ENCODE measurements at places on chromosomes 1 and 21.

DNA sequence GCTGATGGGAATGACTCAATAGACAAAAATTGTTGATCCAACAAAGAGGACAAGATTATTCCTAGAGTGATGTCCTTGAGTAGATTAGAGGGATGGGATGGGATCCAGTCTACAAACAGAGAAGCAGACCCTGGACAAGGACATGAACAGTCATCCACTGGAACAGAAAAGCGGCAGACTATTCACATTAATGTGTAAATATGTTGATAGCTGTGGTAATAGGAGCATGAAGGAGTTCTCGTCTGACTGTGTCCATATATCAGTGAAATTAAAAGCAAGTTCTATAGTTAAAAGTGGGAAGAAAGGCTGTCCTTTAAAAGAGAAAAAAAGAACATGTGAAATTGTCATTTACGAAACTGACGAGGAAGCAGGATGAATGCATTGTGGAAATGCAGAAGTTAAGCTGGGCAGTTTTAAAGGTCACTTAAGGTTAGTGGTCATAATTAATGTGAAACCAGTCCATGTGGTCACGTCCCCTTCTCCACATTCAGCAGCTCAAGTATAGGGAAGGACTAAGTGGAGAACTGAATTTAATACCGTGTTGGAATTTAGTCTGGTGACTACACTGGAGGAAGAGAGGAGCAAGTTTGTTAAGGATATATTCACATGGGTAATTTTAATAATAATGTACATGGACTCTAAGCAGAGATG is 62.1 kb downstream of the PIK3R3 start:
- no peak for DNase-seq

- no peak for DNase-seq
Measured at GRCh38 chr1:114355240-114355639, 155.8 kb downstream of the TRIM33 start.

DNA sequence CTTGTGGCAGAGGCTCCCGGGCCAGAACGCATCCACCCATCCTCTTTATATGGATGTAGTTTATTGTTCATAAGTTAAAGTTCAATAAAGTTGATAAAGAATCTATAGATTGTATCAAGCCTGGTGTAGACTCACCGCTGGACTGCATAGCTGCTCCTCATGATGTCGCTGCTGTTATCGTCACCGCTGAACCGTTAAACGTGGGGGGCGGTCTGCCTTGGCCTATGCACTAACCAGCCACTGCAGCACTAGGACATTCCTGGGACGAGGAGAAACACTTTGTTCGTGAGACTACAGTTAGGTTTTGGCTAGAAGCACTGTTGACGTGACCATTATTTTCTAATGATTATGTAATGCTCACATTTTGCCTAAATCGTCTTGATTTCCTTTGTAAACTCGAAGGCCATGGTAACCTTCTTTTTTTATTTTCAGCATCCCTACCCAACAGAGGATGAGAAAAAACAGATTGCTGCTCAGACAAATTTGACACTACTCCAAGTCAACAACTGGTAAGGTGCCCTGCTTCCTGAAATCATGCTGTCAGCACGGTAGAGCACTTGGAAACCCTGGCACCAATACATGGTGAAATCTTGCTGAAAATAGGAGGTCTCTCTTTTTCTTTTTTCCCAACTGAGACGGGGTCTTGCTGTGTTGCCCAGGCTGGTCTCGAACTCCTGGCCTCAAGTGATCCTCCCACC is 50.2 kb downstream of the PKNOX1 start:
- no peak for DNase-seq

- DNase-seq, result no peak
Measured at GRCh38 chr1:40930174-40930964, 49.1 kb upstream of the CTPS1 start.

- no peak for DNase-seq
Measured at GRCh38 chr1:96749618-96750017, 28.0 kb downstream of the PTBP2 start.

DNA sequence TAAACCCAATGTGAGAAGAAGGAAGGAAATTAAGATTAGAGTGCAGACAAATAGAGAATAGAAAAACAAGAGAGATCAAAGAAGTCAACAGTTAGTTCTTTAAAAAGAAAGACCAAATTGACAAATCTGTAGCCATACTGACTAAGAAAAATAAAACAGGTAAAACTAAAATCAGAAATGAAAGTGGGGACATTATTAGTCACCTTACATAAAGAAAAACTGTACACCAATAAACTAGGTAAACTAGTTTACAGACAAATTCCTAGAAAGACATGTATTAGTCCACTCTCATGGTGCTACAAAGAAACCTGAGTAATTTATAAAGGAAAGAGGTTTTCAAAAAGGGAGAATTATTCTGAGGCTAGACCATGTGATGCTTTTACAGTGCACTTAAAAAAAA is 22.3 kb downstream of the BLZF1 start:
- no peak for DNase-seq

DNA sequence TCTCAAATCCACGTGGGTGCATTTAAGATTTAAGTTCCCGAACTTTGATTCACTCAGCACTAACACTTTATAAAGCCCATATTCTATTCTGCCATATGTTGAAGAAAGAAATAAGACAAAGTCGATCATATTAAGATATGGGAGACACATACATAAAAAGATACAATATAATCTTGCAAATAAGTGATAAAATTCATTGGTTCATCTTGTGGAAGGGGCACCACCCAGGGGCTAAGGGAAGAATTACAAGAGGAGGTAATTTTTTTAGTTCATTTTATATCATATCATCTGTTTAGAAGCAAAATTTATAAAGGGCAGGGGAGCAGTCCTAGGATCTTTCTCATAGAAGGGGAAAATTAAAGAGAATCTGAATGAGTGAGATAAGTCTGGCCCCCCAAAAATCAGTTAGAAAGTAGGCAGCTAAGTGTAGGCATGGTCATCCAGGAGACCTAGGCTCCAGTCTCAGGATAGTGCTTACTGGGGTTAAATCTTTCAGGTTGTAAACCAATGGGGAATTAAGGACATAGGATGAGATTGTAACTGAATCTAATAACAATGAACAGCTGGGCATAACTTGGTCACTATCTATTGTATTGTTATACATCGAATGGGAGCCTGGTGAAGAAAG is 124.2 kb upstream of the L1TD1 start:
- DNase-seq, result no peak

GRCh38 chr1:6591644-6592043 is 11.0 kb downstream of the KLHL21 start:
- DNase-seq, result no peak

All from stimulated activated CD8-positive, alpha-beta memory T cell treated with anti-CD3 and anti-CD28 coated beads, Interleukin-15, amount 100 ng/mL, for 48 hours (primary cell).